ENCODE measurements at places on chromosomes 16 and 17.

- DNase-seq, result no peak
Measured at GRCh38 chr17:75808549-75808904, 23.9 kb downstream of the UNK start.

DNA sequence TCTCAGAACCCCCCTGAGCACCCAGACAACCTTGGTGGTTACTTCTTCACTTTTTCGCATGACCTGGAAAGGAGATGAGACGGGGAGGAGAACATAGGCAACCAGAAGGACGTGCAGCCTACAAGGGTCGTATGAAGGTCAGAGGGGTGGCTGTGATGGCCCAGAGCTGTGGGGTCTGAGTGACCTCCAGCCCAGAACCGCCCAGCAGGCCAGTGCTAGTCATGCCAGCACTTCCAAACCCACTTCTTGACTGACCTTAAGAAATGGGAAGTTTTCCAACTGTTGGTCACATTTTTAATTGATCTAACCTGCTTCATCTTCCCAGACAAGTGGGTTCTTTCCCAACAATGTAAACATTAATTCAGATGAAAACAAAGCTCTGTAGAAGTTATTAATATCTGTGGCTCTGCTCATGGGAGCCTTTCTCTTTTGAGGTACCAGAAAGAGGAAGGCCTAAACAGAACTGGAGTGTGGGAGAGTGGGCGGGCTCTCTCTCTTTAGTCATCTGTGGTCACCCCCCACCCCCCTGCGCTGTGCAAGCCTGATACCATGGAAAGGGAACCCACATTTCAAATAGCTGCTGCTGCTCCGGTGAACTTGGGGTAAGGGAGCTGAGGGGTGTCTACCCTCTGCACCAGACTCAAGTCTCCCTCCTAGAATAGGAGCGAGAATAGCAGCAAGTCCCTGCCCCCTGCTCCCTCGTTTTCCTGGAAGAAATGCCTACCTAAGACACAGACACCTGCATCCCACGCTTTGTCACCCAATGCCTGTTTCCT, 101.6 kb downstream of the RAB11FIP4 start:
- peak; percentile 93 for DNase-seq

DNA sequence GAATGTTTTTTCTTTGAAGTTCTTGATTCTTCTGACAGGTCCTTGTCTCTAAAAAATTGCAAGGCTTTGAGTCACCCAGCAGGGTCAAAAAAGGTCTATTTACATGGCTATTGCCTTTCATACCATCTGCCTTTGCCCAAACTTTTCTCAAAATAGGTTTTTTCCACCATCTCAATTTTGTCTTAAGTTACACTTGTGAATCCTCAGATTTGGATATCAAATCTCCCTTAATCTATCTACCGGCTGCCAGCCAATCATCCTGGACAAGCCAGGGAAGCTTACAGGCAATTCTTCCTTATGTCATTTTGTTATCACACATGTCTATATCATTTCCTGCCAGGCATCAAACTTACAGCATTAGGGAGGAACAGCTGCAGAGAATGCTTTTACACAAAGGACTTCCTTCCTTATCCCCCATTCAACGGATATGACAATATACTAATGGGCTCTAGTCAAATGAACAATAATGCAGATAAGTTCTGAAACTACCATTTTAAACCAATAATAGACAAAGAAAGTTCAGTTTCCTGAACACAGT, 104.1 kb upstream of the CORO6 start:
- peak; percentile 87 for DNase-seq

DNA sequence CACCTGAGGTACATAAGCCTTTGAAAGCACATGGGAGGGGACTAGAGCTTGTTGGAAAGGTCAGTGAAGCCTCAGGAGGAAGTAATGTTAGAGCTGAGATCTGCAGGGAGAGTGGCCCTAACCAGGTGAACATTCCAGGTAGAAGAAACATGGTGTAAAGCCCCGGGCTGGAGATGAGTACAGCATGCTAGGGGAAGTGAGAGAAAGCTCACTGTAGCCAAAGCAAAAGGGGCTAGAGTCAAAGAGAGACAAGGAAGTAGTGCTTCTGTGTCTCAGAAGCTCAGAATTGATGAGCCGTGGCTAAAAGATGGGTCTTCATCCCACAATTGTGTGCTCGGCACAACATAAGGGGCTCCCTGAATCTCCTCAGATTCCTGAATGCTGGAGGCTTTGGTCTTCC, 481.8 kb downstream of the XYLT1 start:
- DNase-seq, result no peak

- DNase-seq, result no peak
Measured at GRCh38 chr17:2940352-2940751, 123.1 kb downstream of the OR1D5 start.

DNA sequence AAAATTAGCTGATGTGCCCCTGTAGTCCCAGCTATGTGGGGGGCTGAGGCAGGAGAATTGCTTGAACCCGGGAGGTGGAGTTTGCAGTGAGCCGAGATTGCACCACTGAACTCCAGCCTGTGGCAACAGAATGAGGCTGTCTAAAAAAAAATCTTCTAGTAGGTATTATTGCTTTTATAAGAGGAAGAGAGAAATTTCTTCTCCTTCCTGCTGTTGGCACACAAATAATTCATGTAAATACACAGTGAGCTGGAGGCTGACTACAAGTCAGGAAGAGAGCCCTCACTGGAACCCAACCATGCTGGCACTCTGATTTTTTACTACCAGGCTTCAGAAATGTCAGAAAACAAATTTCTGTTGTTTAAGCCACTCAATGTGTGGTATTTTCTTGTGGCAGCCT, 6.7 kb downstream of the PRDM7 start:
- DNase-seq, result no peak

- no peak for DNase-seq
Measured at GRCh38 chr17:61967729-61968128, 39.9 kb upstream of the INTS2 start.

DNA sequence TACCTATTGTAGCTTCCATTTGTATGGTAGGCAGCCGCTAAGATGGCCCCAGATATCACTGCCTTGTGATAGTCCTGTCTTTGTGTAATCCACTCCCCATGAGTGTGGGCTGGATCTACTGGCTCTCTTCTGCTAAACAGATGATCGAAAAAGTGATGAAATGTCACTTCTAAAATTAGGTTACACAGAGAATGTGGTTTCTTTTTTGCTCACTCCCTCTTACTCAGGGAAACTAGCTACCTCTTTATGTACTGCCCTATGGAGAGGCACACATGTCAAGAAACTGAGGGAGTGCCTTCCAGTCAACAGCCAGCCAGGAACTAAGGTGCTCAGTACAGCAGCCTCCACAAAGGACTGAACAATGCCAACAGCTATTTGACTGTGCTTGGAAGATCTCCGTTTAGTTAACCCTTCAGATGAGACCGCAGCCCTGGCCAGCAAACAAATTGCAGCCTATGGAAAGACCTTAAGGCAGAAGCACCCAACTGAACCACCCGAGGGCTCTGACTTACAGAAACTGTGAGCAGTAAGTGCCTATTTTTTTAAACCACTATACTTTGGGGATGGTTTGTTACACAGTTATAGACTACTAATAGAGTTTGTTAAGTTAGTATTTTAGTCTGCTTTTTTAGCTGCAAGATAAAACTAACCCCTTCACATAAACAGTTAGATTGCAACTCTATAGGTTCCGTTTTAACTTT, 113.2 kb upstream of the MAF start:
- no peak for DNase-seq

DNA sequence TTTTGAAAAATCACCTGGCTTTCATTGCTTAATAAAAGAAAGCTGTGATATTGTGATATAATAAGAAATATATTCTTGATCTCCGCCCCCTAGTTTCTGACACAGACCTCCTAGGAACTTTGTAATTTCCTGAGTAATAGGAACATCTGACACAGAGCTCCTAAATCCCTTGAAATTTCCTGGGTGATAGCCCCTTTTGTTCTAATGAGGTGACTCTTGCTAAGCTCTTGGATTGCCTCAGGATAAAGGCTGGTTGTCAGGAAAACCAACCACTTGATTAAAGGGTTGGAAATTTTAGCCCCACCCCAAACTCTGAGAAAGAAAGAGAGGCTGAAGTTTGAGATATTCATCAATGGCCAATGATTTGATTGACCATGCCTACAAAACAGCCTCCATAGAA, 326.4 kb upstream of the KIF2B start:
- DNase-seq, result no peak

GRCh38 chr17:38749223-38750043, 1.3 kb upstream of the PCGF2 start:
- DNase-seq, result peak; percentile 48

DNA sequence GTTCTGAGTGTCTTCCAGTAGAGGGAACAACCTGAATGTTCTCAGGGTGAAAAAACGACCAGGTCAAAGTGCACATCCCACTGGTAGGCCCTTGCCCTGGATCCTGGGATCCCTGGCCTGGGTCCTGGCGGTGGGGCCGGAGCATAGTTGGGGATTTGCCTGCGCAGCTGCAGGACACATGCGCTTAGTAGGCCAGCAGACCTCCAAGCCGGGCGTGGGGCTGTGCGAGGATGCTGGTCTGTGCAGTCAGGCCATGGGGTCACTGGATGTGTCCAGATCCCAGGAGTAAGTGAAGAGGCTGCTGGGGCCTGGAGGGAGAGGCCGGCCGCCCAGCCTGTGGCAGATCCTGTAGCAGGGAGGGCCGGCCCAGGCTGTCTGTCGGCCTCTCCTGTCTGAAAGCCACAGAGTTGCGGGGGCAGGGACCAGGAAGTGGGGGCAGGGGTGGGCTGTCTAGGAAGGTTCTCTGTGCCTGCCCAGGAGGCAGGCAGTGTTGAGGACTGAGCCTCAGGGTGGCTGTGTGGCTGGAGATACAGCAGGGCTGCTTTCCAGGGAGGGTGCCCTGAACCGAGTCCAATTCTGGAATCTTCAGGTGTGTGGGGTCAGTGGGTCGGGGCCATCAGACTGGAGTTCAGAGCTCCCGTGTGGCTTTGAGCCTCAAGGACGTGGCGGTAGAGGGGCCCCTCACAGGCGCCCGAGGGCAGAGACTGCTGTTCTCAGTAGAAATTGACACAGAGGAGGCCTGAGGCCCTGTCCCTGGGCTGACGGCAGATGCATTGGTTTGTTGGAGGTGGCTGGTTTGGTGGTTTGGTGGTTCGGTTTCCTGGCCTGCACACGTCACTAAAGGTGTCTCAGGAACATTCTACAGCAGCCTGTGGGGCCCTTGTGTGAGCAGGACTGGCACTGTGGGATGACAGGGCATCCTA, 17.2 kb upstream of the NUDT16L1 start:
- DNase-seq, result peak; percentile 62

DNA sequence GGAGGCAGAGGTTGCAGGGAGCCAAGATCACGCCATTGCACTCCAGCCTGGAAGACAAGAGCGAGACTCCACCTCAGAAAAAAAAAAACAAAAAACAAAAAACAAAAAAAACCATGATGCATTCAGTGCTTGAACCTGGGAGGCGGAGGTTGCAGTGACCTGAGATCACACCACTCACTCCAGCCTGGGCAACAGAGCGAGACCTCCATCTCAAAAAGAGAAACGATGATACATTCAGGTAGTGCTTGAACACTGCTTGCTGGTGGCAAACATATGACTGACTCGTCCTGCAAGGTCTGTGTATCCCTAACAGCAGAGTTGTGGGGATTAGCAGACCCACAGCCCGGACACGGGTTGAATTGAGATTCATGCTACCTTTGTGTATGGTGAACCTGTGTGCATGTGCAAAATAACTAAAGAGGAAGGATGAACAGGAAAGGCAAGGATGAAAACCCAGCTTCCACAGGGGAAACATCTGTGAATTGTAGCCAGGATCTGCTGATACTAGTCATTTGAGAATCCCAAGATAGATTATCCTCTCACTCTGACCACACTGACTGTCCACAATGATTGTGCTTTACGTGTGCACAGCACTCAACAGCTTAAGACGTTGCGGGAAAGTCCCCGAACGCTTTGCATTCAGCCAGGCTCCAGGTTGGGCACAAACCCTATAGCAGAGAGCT, 52.4 kb upstream of the MRPS23 start:
- DNase-seq, result no peak

DNA sequence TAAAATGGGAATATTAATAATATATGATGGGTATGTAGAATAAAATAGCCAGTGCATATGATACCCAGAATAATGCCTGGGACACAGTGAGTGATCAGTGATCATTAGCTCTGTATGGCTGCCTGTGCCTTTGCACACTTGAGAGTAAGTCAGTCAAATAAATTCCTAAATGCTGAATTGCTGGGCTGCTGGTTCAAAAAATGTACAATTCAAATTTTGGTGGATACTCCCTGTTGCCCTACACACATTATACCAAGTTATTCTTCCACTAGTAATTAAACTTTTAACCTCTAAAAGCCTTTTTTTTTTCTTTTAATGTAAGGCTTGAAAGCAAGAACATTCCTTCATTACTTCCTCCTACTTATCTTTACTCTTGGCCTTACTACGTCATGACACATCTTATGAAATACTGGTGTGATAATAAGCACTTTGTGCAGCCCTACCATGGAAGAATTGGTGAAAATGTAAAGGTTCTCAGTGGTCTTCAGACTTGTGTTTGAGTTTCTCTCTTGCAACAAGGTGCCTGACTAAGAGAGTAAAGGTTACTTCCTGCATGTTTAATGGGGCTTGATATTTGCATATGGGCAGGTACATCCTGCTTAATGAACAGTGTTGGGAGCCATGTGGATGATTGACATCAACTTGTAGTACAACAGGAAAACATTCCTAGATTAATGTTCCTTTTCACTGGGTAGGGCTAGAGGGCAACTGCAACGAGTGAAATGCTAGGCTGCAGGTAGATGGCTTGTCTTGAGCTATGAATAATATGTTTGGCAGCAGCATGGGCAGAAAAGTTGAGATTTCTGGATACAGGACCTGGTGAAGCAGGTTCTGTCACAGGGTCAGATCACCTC, 84.3 kb downstream of the PRKCA start:
- DNase-seq, result peak; percentile 43

DNA sequence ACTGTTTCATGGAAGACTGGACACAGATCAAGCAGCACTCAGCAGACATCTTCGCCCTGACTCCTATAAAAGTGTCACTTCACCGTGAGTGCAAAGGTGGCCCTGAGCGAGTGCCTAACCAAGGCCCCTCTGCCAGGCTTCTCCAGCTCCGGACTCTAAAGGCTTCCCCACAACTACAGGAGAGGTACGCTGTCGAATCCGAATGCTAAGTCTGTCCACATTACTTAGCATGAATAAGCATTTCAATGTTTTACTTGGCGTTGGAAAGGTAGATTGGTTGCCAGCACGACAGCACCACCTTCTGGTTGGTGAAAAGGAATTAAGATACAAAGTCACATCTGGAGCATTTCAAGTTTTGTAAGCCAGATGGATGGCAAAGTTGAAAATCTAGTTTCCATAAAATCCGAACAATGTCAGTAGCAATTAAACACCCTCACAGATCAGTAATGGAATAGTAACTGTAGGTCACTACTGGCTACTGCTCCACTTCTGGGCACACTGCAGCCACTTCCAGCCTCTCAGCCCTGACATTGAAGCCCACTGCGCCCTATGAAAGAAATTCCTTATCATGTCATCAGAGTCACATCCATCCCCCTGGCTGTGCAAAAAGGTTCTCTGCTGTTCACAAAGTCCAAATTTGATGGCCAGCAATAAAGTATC, 100.9 kb downstream of the PARN start:
- DNase-seq, result peak; percentile 92

- no peak for DNase-seq
Measured at GRCh38 chr17:53217311-53217710, 605.4 kb upstream of the KIF2B start.
